Large intestine (tissue), 12 donors: ENCODE measurements at places on chromosomes 3 and 15. TPM values are rescaled to one million over a fixed set of nuclear protein-coding genes. Genes with fewer than 3 reads are reported as not detected.

- no peak overlapping the region for H3K4me3 ChIP-seq
- no peak for DNase-seq
- no peaks in the 10 kb centered on the region for H3K27me3 ChIP-seq
- H3K4me1 ChIP-seq = no peaks in the 10 kb centered on the region
- no peak overlapping the region for H3K27ac ChIP-seq
- no peaks in the 10 kb centered on the region for H3K36me3 ChIP-seq
These were observed 73.3 kb upstream of the RAD18 start for GRCh38 chr3:9036404-9037131.

DNA sequence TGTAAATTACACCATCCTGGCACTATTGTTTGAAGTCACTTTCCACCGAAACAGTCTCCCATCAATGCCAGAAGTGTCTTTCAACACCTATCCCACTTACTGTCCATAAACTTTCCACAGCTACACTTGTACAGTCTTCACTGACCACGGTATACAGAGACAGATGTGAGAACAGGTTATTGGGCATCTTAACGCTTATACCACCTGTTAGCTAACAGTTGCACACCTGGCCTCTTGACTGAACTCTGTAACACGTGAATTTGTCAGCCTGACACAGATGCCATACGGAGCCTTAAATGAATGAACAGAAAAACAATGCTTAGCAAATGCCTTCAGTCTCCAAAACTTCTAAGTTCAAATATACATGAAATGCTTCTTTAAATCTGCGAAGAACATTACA, 440.5 kb downstream of the SHQ1 start:
- H3K27me3 ChIP-seq = no peaks in the 10 kb centered on the region
- DNase-seq = no peak
- no peaks in the 10 kb centered on the region for H3K36me3 ChIP-seq
- H3K27ac ChIP-seq = no peak overlapping the region

LINGO1 gene
- polyA plus RNA-seq = 25.0 TPM

CCK gene
- polyA plus RNA-seq = 119 TPM

DNA sequence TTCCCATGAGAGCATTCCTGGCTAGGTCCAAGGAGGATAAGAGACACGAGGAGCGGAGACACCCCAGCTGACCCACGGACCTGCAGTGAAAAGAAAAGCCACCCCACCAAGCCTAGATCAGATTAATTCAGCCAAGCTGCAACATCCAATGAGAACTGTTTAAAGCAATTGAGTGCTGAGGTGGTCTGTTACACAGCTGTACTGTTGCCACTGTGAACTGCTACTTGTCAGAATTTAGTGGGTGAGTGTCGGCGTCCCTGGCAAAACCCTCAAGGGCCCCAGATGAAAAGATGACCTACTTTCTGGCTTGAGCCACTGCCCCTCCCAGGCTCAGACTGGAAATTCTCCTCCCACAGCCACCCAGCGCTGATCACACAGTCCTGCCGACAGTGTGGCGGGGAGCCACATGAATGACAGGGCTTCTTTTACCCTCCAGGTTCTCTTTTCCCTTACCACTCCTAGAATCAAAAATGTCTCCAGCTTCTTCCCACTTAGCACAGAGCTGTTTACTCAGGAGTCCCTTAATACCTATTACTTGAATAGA, 26.4 kb upstream of the KBTBD12 start:
- H3K36me3 ChIP-seq = no peaks in the 10 kb centered on the region
- no peak overlapping the region for H3K4me3 ChIP-seq
- H3K27ac ChIP-seq = no peak overlapping the region
- DNase-seq = no peak
- H3K4me1 ChIP-seq = no peaks in the 10 kb centered on the region

NR2E3 gene
- polyA plus RNA-seq = 0.54 TPM

DNA sequence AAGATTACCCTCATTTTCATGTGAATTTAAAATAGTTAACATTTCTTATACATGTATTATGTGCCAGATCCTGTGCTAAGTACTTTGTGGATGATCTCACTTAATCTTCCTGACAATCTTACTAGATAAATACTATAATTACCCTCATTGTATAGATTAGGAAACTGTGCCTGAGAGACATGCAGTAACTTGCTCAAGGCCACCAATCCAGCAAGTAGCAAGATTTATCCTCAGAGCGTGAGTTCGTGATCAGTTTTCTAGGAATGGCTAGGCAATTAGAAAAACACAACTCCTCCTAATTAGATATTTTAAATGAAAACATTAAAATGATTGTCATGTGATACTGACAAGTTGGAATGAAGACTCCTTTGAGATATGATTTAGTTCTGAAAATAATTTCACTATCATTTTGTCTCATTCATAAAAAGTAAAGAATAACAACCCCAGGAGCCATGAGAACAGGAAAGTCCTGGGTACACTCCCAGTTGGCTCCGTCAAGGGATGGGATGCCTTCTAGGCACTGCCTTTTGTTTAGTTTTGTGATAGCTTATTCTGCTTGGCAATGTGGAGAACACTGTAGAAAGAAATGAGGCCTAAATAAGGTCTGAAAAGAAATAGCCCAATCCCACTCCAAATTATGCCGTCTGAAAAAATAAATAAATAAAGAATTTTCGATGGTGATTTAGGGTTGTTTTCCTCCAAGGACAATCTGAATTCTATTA, 61.3 kb downstream of the FBN1 start:
- H3K4me3 ChIP-seq = no peak overlapping the region
- H3K27me3 ChIP-seq = no peaks in the 10 kb centered on the region
- H3K36me3 ChIP-seq = no peaks in the 10 kb centered on the region
- no peak overlapping the region for H3K27ac ChIP-seq

DNA sequence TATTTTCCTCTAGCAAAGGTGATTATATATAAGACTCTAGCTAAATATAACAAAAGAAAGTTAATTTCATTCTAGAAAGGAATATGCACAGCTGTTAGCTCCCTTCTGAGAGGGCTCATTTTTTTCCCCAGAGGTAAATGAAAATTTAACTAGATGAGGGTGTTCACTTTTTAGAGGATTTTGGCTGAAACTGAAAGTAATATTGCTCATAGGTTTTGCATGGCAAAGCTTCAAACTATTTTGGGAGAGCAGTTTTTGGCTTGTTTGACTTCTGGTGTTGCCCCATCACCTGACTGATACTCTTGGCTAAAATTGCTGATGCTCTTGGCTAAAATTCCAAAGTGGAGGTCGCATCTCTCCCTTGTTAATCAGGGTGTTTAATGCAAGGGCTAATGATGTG, 311.9 kb downstream of the EDEM1 start:
- no peak for DNase-seq
- H3K36me3 ChIP-seq = no peaks in the 10 kb centered on the region
- H3K27me3 ChIP-seq = no peaks in the 10 kb centered on the region
- no peaks in the 10 kb centered on the region for H3K4me1 ChIP-seq
- no peak overlapping the region for H3K27ac ChIP-seq

- no peaks in the 10 kb centered on the region for H3K36me3 ChIP-seq
- no peak overlapping the region for H3K4me3 ChIP-seq
- DNase-seq = no peak
- H3K27me3 ChIP-seq = no peaks in the 10 kb centered on the region
These were observed 727.8 kb downstream of the NLGN1 start for GRCh38 chr3:174125267-174125824.

DNA sequence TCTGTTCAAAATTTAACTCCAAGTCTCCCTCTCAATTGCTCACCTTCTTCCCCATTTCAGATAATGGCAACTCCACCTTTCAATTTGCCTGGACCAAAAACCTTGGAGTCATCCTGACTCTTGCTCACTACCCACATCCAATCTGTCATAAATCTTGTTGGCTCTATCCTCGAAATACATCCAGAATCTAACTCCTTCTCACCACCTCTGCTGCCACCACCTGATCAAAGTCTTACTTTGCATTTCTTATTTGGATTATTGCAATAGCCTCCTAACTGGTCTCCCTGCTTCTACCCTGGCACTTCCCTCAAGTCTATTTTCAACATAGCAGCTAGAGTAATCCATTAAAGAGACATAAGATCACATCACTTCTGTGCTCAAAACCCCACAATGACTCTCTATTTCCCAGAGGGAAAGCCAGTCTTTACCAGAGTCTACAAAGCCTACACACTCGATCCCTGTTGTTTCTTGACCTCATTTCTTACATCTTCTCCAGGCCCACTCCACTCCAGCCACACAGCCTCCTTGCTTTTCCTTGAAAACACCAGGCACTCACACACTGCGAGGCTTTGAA, 86.6 kb downstream of the GPR156 start:
- no peak for DNase-seq
- H3K27me3 ChIP-seq = no peaks in the 10 kb centered on the region
- H3K27ac ChIP-seq = no peak overlapping the region
- H3K36me3 ChIP-seq = no peaks in the 10 kb centered on the region

- DNase-seq = peak; percentile 31
- H3K36me3 ChIP-seq = no peaks in the 10 kb centered on the region
- H3K4me3 ChIP-seq = no peak overlapping the region
These were observed 31.4 kb downstream of the CTDSPL start for GRCh38 chr3:37892927-37893600.

GRCh38 chr3:77039606-77040171, at the start of gene ROBO2:
Gene ROBO2 (plus strand): TSS chr3:77040099. CDS start chr3:77040786, 687 bp downstream.
- peaks cover 4% of the 10 kb centered on the region for H3K27me3 ChIP-seq
- H3K4me1 ChIP-seq = peaks cover 6% of the 10 kb centered on the region
- peak within 1 kb of the TSS; percentile 58 for H3K27ac ChIP-seq
- H3K4me3 ChIP-seq = peak within 1 kb of the TSS; percentile 71

DNA sequence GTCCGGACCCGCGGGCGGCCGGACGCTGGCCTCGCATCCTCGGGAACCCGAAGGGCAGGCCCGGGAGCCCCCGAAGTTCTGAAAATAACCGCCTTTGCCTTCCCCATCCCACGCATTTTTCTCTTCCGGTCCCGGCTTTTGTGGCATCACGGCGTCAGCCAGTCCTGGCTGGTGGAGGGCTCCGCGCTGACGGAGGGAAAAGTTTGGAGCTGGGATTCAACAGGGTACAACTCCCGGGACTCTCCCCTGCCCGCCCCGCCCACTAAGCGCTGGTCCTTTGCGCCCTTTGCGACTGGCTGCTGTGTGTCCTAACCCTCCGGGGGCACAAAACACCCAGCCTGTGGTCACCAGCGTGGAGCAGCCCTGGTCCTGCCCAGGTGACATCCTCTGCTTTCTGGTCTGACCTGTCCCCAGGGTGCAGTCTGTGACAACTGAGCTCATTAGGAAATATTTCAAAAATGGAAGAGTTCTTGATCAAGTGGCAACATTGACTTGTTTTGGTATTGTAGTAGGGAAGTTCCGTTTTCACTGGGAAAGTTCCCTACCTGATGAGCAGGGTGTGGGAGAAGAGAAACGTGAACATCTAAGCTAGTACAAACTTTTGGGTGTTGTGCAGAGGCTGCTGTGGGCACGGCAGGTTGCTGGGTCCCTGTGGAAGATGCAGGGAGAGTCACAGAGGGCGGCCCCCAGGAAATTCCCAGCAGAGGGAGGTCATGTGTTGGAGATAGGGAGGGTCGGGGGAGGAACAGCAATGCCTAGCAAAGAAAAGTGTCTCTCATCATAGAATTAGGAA, 775 bp downstream of the ARNT2 start:
- peak overlapping the region; percentile 36 for H3K27ac ChIP-seq
- peak; percentile 4 for DNase-seq
- no peaks in the 10 kb centered on the region for H3K4me1 ChIP-seq
- peaks cover 38% of the 10 kb centered on the region for H3K27me3 ChIP-seq

DNA sequence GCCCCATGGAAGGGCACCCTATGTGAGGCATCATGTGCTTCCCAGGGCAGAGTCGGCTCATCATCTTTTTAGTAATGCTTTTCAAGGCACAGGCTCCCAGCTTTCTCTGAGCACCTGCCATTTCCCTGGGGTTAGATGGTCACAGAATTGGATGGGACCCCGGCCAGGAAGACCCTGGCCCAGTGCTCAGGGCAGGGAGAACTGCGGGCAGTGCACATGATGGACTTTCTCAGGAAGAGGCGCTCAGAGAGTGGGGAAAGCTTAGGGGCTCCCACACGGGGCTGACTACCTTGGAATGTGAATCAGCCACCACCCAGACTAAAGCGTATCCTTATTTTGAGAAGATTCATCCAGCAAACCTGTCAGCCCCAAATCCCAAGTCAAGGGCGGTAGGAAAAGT, 16.5 kb upstream of the SKOR1 start:
- H3K4me1 ChIP-seq = no peaks in the 10 kb centered on the region
- peaks cover 6% of the 10 kb centered on the region for H3K36me3 ChIP-seq
- H3K27ac ChIP-seq = no peak overlapping the region
- no peak for DNase-seq

- H3K27ac ChIP-seq = no peak overlapping the region
- H3K4me3 ChIP-seq = no peak overlapping the region
- H3K36me3 ChIP-seq = no peaks in the 10 kb centered on the region
- H3K4me1 ChIP-seq = no peaks in the 10 kb centered on the region
These were observed 52.1 kb downstream of the BSN start for GRCh38 chr3:49606427-49606826.

DNA sequence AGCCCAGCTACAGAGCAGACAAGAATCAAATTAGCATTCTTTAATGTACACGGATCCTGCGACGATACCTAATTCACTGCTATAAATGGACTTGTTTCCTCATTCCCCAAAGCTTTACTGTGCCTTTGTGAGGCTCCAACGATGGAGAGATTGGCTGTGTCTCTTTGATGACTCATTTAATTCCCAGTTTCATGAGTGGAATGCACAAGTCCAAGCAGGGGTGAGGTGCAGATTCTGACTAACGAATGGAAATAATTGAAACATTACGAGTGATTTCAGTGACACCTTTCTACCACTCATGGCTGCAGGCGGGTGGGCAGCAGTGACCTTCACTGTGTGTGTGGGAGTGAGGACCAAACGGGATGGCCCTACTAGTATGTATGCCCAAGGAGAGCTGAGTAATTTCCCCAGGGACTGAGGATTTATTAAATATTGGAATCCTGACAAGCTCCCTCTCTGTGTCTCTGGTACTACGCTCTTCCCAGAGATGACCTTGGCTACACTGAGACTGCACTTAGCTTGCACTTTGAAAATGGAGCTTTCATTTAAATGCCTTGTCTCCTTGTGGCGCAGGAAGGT, 156.7 kb downstream of the CACNA2D3 start:
- DNase-seq = no peak

- no peak overlapping the region for H3K27ac ChIP-seq
- H3K4me1 ChIP-seq = no peaks in the 10 kb centered on the region
- no peaks in the 10 kb centered on the region for H3K27me3 ChIP-seq
- no peak overlapping the region for H3K4me3 ChIP-seq
- no peak for DNase-seq
- no peaks in the 10 kb centered on the region for H3K36me3 ChIP-seq
These were observed 31.0 kb upstream of the AVEN start for GRCh38 chr15:34070003-34070402.

XRN1 gene
- 36.5 TPM for polyA plus RNA-seq

AMT gene
- 42.3 TPM for polyA plus RNA-seq
